Colonic mucosa (tissue), 4 donors: ENCODE measurements at places on chromosomes 1 and 21. TPM values are rescaled to one million over a fixed set of nuclear protein-coding genes. Genes with fewer than 3 reads are reported as not detected.
A peak's percentile ranks its signal among the peaks of the same experiment; 100 is the strongest.

TEDDM1 gene
- not detected for total RNA-seq

DNA sequence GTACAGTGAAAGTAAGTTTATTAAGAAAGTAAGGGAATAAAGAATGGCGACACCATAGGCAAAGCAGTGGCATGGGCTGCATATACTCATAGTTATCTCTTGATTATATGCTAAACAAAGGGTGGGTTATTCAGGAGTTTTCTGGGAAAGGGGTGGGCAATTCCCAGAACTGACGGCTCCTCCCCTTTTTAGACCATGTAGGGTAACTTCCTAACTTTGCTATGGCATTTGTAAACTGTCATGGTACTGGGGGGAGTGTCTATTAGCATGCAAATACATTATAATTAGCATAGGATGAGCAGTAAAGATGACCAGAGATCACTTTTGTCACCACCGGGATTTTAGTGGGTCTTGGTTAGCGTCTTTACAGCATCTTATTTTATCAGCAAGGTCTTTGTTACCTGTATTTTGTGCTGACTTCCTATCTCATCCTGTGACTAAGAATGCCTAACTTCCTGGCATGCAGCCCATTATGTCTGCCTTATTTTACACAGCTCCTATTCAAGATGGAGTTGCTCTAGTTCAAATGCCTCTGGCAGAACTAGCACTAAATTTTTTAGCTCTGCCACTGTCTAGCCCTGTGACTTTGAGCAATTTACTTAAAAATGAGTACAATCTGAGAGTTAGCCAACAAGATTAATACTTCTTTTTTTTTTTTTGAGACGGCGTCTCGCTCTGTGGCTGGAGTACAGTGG lies 110.3 kb upstream of the PALMD start:
- H3K27ac ChIP-seq: no peak overlapping the region
- DNase-seq: no peak
- H3K4me1 ChIP-seq: no peaks in the 10 kb centered on the region
- H3K4me3 ChIP-seq: no peak overlapping the region

DNA sequence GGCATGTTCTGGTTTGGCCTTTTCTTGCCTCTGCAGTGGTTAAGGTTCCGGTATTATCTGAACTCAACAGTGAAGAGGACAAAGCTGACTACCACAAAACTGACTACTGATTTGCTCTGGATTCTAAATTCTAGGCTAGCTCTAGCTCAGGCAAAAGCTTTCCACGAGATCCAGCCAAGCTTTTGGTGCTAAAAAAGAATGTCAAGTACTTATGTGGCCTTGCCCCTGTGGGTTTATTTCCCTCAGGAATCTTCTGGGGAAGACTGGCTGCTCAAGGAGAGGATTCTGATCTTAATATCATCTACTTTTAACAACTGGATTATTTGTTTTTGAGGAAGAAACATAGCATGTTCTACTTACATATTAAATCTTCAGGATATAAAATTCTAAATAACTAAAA lies 26.1 kb upstream of the MTMR11 start:
- peak overlapping the region; percentile 35 for H3K27ac ChIP-seq
- no peaks in the 10 kb centered on the region for H3K27me3 ChIP-seq
- H3K4me1 ChIP-seq: peaks cover 3% of the 10 kb centered on the region

DNA sequence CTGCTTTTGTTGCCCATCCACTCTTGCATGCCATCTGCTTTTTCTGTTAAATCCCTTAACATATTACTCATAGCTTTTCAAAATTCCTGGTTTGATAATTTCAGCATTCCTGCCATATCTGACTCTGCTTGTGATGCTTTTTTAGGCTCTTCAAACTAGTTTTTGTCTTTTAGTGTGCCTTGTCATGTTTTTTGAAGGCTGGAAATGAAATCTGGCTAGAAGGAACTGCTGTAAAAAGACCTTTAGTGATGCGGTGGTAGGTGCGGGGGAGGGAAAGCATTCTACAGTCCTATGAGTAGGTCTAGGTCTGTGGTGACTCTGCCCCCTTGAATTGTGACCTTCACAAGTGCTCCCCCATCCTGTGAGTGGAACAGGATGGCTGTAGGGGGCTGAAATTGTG lies 15.0 kb upstream of the S100B start:
- DNase-seq: no peak
- no peak overlapping the region for H3K4me3 ChIP-seq
- H3K4me1 ChIP-seq: no peaks in the 10 kb centered on the region
- H3K36me3 ChIP-seq: no peaks in the 10 kb centered on the region
- no peak overlapping the region for H3K27ac ChIP-seq

DNA sequence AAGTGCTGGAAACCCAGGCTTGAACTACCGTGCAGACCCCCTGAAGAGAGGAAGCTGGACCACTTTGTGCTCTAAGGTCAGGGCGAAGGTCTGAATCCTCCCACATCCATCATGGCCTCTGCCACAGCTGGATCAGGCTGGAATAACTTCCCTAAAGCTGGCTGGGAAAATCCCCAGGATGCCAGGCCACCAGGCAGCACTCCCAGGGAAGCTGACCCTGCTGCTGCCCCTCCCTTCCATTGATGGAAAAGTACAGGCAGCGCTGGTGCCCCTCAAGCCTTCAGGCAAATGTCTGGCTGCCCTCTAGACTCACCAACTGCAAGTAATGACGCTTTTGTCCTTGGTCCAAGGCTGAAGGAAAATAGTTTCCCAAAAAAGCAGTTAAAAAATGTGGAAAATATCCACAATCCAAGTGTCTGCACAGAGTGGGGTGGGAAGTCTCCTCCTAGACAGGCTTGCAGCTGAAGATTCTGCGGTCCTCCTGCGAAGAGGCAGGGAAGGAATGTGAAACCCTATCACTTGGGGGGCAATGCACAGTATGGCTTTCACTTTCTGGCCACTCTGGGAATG lies 39.9 kb upstream of the TSPAN2 start:
- no peak overlapping the region for H3K27ac ChIP-seq
- no peaks in the 10 kb centered on the region for H3K36me3 ChIP-seq
- no peak for DNase-seq
- no peaks in the 10 kb centered on the region for H3K4me1 ChIP-seq
- no peaks in the 10 kb centered on the region for H3K27me3 ChIP-seq

- H3K27me3 ChIP-seq: no peaks in the 10 kb centered on the region
- H3K4me1 ChIP-seq: no peaks in the 10 kb centered on the region
- H3K36me3 ChIP-seq: no peaks in the 10 kb centered on the region
- DNase-seq: no peak
These were observed 26.3 kb upstream of the PALMD start for GRCh38 chr1:99619583-99619982.

DNA sequence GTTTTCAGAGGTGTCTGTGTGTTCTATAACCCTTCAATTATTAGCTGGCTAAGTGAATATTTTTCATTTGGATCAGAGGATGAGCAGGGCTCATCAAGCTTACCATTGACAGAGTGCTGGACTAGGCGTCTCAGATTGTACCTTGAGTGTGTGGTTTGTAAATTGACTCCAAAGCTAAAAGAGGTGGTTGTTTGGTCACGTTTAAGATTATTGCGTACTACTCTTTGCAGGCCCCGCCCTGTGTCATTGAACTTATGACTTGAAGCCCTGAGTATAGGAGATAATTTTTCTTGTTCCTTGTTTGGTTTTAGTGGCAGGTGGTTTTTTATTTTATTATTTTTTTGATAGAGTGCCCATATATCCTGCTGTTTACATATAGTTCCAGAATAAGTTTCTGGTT lies 17.7 kb downstream of the MRPS6 start:
- no peak overlapping the region for H3K4me3 ChIP-seq
- H3K4me1 ChIP-seq: peaks cover 5% of the 10 kb centered on the region
- no peak for DNase-seq
- H3K36me3 ChIP-seq: peaks cover 4% of the 10 kb centered on the region
- H3K27me3 ChIP-seq: no peaks in the 10 kb centered on the region

DNA sequence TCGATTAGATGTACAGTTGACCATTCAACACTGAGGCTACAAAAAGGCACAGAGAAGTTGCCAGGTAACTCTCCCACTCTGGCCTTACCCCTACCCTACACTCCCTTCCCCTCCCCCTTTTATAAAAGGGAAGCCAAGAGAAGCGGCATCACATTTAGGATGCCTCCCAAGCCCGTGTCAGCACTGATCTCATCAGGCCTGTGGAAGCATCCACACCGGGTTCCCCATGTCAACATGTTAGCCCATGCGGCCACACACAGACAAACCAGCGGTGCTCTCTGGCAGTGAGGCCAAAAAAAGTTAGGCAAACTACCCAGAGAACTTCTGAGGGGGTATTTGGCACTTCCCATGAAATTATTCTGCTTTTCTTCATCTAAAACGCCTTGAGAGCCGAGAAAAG lies 29.9 kb downstream of the BCAR3 start:
- H3K27me3 ChIP-seq: no peaks in the 10 kb centered on the region
- H3K4me3 ChIP-seq: no peak overlapping the region

- no peaks in the 10 kb centered on the region for H3K27me3 ChIP-seq
- no peak for DNase-seq
- no peak overlapping the region for H3K4me3 ChIP-seq
- H3K27ac ChIP-seq: no peak overlapping the region
These were observed 53.9 kb upstream of the ESRRG start for GRCh38 chr1:216777148-216777547.

DNA sequence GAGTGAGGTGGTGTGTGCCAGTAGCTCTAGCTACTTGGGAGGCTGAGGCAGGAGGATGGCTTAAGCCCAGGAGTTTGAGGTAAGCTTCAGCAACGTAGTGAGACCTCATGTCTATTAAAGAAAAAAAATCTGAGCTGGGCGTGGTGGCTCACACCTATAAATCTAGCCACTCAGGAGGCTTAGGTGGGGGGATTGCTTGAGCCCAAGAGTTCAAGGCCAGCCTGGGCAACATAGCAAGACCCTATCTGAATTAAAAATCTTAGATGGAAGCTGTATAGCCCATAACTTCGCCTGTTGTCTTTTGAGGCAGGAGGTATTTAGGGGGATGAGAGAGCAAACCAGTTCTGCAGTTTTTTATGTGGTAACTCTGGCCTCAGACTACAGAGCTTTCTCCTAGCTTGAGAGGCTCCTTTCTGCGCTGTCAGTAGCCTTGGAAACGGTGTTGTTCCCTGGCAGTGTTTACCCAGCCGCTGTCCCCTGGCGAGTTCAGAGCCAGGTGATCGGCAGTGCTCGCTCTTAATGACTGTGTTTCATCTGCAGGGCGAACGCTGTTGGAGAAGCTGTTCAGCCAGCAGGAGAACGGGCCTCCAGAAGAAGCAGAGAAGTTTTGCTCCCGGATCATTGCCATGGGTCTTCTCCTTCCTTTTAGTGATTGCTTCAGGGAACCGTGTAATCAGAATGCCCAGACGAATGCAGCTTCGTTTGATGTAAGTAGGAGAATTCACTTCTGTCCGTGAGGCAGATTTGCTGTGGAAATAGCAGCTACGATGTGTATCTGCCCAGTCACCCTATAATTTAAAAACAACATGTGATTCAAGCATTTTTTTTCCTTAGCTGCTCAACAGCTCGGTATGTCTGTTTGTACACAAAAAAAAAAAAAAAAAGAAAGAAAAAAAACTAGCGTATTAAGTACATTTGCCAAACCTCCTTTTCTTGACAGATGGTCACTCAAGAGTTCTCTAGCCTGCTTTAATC lies 31.2 kb downstream of the FMN2 start:
- no peaks in the 10 kb centered on the region for H3K27me3 ChIP-seq
- H3K27ac ChIP-seq: no peak overlapping the region
- H3K4me3 ChIP-seq: no peak overlapping the region
- peak; percentile 59 for DNase-seq
- no peaks in the 10 kb centered on the region for H3K36me3 ChIP-seq

ZYG11A gene
- total RNA-seq: 0.22 TPM

- no peaks in the 10 kb centered on the region for H3K4me1 ChIP-seq
- no peak overlapping the region for H3K27ac ChIP-seq
- H3K36me3 ChIP-seq: no peaks in the 10 kb centered on the region
- DNase-seq: no peak
- H3K4me3 ChIP-seq: no peak overlapping the region
These were observed 144.7 kb downstream of the PRDM16 start for GRCh38 chr1:3213730-3214129.

SEC16B gene
- 5.2 TPM for total RNA-seq

- no peak overlapping the region for H3K4me3 ChIP-seq
- H3K36me3 ChIP-seq: no peaks in the 10 kb centered on the region
- no peaks in the 10 kb centered on the region for H3K27me3 ChIP-seq
- H3K27ac ChIP-seq: no peak overlapping the region
These were observed 49.5 kb upstream of the BCL10 start for GRCh38 chr1:85325920-85326319.

DNA sequence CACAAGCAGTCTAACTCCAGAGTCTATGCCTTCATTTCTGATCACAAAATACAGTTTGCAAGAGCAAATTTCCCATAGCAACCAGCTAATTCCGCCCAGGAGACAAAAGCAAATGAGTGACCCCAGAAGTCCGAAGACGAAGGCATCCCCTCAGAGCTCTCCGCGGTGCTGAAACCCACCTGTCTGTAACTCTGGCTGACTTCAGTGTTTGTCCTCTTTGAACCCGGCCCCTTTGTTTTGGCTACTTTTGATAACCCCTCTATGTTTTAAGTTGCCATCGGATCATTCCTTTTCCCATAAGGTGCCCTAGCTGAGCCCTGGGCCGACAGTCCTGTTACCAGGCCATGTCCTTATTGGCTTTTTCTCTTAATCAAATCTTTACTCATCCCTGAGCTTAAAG lies 515.8 kb downstream of the PTPRU start:
- DNase-seq: peak; percentile 2
- H3K27ac ChIP-seq: no peak overlapping the region
- no peaks in the 10 kb centered on the region for H3K36me3 ChIP-seq

DNA sequence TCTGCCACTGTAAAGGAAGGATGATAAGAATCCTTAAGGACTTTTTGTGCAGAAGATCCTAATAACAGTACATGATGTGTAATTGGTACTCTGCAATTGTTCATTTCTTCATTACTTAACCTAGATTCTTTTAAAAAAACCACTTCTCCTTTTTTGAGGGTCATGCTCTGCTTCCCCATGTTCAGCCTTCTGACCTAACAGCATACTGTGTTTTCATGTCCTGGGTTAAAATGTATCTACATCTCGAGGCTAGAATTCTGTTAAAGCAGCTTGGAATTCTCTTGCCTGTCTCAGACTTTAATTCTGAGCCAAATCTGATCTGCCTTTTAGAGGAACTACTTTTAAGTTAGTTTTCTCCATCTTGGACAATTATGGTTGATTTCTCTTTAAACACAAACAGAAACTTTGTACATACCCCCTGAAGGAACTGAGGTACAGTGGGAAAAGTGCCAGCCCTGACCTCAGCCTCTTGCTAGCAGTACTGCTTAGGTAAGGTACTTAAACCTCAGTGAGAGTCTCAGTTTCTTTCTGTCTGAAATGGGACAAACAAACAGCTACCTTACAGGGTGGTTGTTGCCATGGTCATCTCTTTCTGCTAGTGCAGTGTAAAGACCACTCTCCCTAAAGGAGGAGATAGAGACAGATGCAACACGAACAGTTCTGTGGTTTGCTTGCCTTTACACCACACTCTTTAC lies 103.2 kb upstream of the DYNLT5 start:
- no peak overlapping the region for H3K4me3 ChIP-seq
- H3K36me3 ChIP-seq: no peaks in the 10 kb centered on the region
- DNase-seq: no peak
- H3K27me3 ChIP-seq: no peaks in the 10 kb centered on the region
- H3K27ac ChIP-seq: no peak overlapping the region

MYOM3 gene
- total RNA-seq: 1.8 TPM

CXADR gene
- 93.9 TPM for total RNA-seq

- no peaks in the 10 kb centered on the region for H3K4me1 ChIP-seq
- no peaks in the 10 kb centered on the region for H3K27me3 ChIP-seq
- H3K36me3 ChIP-seq: no peaks in the 10 kb centered on the region
- no peak overlapping the region for H3K27ac ChIP-seq
These were observed 65.6 kb upstream of the USP24 start for GRCh38 chr1:55280731-55281130.
